ENCODE measurements at places on chromosomes 6 and 20.
A peak's percentile ranks its signal among the peaks of the same experiment; 100 is the strongest.

DNA sequence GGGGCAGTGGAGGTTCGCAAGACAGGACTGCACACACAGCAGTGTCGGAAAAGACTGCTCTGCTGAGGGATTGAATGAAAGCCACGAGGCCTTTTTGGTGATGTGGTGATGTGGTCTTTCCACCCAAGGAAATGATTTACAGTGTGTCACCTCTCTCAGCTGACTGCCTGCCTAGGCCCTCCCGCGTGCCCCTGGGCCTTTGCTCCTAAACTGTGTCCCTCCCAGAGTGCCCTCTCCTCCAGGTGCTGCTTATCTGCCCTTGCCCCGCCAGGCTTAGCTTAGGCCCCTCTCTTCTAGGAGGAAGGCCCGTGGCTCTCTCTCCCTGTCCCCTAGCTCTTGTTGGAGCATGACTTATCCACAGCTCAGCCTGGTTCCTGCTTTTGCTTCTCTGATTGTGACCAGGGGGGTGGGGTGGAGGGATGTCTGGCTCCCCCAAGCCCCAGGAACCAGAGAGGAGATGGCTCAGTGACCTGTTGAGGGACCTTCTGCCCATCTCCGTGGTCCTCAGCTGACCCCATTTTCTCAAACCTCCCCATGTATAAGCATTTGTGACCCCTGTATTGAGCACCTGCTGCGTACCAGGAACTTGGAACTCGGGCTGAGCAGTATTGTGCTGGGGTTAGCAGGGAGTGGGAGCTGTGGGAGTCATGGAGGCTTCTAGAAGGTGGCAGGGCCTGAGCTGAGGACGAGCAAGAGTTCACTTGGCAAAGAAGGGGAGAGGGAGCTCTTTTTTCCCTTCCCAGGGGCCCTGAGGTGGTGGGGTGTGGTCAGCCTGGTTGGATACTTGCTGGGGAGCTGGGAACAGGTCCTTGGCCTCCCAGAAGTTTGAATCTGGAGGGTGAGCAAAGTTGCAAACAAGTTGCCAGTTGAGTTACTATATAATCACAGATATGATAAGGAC, 2.2 kb downstream of the SRC start:
- DNase-seq: no peak
- no peak overlapping the region for H3K27ac ChIP-seq

GRCh38 chr6:33599413-33599938, 19.4 kb upstream of the BAK1 start:
- no peak for DNase-seq
- H3K27me3 ChIP-seq: peaks cover 19% of the 10 kb centered on the region
- no peaks in the 10 kb centered on the region for H3K36me3 ChIP-seq
- no peak overlapping the region for H3K4me3 ChIP-seq

GRCh38 chr6:111603040-111603439, 2.6 kb downstream of the TRAF3IP2 start:
- H3K27ac ChIP-seq: no peak overlapping the region
- no peak overlapping the region for H3K4me3 ChIP-seq
- H3K36me3 ChIP-seq: peaks cover 8% of the 10 kb centered on the region
- DNase-seq: no peak
- no peaks in the 10 kb centered on the region for H3K27me3 ChIP-seq

GRCh38 chr20:10671919-10672623, 1.7 kb downstream of the JAG1 start:
- H3K36me3 ChIP-seq: peaks cover 2% of the 10 kb centered on the region
- peak; percentile 28 for DNase-seq
- peaks cover 39% of the 10 kb centered on the region for H3K27me3 ChIP-seq
- peak overlapping the region; percentile 78 for H3K4me3 ChIP-seq

GRCh38 chr6:35557239-35557638, 44.5 kb upstream of the TULP1 start:
- H3K4me1 ChIP-seq: peaks cover 6% of the 10 kb centered on the region
- no peaks in the 10 kb centered on the region for H3K36me3 ChIP-seq
- no peak overlapping the region for H3K27ac ChIP-seq

- H3K27ac ChIP-seq: no peak overlapping the region
- no peak overlapping the region for H3K4me3 ChIP-seq
- no peaks in the 10 kb centered on the region for H3K27me3 ChIP-seq
- H3K36me3 ChIP-seq: no peaks in the 10 kb centered on the region
Observed at GRCh38 chr6:121780325-121781321, 345.2 kb downstream of the GJA1 start.

DNA sequence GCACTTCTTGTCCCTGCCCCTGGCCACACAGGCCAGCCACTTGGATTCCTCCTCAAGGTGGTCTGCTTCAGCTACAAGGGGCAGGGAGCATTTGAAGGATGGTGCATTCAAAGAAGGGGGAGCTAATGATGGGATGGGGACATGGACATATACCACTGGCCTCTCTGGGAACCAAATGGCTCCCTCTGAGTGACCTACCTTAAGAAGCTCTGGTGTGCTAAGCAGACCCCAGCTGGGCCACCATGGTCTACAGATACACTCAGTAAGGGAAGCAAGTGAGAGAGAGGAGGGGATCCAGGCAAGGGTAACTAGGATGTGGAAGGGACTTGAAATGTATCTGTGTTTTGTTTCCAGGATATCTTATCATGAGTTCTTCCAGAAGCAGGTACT, 62.4 kb downstream of the TTI1 start:
- no peak overlapping the region for H3K27ac ChIP-seq
- no peaks in the 10 kb centered on the region for H3K36me3 ChIP-seq
- H3K4me1 ChIP-seq: no peaks in the 10 kb centered on the region
- DNase-seq: no peak
- no peak overlapping the region for H3K4me3 ChIP-seq
- peaks cover 16% of the 10 kb centered on the region for H3K27me3 ChIP-seq

- no peak for DNase-seq
- H3K4me3 ChIP-seq: no peak overlapping the region
- no peak overlapping the region for H3K27ac ChIP-seq
- H3K4me1 ChIP-seq: peaks cover 6% of the 10 kb centered on the region
- no peaks in the 10 kb centered on the region for H3K36me3 ChIP-seq
- H3K27me3 ChIP-seq: no peaks in the 10 kb centered on the region
Observed at GRCh38 chr6:153588330-153588729, 450.7 kb upstream of the OPRM1 start.

DNA sequence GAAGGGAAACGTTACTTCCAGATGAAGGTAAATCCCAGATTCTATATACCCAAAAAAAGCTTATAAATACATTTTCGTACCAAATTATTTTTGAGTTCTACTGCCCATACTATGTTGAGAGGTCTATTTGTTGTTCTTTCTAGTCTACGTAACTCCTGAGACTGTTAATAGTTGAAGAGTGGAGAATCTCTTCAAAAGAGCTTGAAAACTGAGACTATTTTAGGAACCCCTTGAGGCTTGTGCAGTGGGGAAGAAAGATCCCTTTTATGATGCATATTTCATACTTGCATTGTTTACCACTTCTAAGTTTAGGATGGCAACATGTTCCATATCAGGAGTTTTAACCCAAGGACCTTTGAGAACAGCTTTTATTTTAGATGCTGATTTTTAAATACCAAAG, 245.0 kb downstream of the TMEM242 start:
- no peak overlapping the region for H3K27ac ChIP-seq
- peaks cover 21% of the 10 kb centered on the region for H3K4me1 ChIP-seq
- peaks cover 17% of the 10 kb centered on the region for H3K36me3 ChIP-seq
- DNase-seq: no peak
- no peaks in the 10 kb centered on the region for H3K27me3 ChIP-seq

DNA sequence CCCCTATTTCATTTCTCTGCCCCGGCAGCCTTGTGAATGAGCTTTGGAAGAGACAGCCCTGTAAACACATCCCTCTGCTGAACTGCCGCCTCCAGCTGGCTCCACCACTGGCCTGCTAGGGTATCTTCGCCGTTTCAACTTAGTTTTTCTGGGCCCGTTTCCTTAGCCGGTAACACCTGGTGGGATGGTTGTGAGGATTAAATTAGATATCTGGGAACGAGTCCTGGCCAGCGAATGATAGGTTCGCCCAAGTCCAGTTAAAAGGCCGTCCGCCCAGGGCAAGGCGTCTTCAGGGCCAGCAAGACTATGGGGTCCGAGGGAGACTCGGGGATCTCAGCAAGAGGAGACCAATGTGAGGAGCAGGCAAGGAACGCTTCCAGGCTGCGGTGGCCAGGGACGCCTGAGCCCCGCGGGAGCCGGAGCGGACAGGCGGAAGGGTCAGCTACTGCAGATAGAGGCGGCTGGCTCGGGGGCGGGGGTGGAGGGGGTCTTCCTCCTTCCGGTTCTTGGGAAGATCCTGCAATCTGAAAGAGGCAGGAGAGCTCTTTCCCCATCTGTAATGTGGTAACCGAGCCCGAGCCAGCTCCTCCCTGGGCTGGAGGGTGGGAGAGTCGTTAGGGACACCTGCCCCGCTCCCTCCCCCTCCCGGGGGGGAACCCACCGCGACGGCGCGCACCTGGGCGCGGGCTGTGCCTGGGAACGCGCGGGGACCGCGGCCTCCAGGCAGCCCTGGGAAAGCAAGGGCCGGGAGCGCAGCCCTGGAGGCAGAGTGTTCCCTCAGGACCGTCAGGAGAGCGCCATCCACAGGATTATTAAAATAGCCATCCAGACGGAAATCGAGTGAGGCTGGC, 4.5 kb upstream of the PTCRA start:
- DNase-seq: no peak
- H3K36me3 ChIP-seq: no peaks in the 10 kb centered on the region
- peaks cover 10% of the 10 kb centered on the region for H3K27me3 ChIP-seq

- peaks cover 21% of the 10 kb centered on the region for H3K27me3 ChIP-seq
- H3K36me3 ChIP-seq: no peaks in the 10 kb centered on the region
- H3K4me3 ChIP-seq: no peak overlapping the region
- peak; percentile 9 for DNase-seq
Observed at GRCh38 chr20:1478566-1478965, 11.9 kb upstream of the NSFL1C start.

DNA sequence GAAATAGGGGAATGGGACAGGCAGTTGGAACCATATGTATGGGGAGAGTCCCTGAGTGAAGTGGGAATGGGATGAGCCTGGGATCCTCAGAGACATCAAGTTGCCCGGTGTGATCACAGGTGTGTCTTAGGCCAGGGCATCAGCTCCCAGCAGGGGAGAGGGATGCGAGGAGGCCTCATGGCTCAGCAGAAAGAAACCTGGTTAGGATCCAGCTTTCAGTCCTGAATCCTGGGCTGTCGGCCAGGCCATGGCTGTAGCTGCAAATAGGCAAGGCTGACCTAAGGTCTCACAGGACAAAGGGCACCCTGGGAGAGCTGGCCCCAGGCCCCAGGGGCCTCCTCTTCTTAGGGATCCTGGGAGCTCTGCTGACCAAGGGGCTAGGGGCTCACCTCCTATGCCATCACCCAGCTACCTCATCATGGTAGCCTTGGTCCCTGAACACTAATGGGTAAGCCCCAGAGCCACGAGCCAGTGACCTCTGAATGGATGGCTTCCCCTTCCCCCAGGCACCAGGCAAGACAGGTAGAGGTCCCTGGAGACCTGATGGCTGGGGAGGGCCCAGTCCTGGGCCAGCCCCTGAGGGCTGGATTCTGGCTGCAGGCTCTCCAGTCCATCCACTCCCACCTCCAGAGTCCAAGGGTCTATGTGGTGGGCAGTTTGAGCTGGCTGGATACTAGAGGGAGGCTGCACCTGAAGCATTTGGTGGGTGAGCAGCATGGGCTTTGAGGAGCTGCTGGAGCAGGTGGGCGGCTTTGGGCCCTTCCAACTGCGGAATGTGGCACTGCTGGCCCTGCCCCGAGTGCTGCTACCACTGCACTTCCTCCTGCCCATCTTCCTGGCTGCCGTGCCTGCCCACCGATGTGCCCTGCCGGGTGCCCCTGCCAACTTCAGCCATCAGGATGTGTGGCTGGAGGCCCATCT, at the start of gene SLC22A7:
Gene SLC22A7 (plus strand): TSS at position 617 of the 921 bp plus-strand sequence. CDS start 99 bp downstream, at position 716.
- no peak within 1 kb of the TSS for H3K27ac ChIP-seq
- peaks cover 14% of the 10 kb centered on the region for H3K27me3 ChIP-seq
- no peak within 1 kb of the TSS for H3K4me3 ChIP-seq
- no peaks in the 10 kb centered on the region for H3K4me1 ChIP-seq

DNA sequence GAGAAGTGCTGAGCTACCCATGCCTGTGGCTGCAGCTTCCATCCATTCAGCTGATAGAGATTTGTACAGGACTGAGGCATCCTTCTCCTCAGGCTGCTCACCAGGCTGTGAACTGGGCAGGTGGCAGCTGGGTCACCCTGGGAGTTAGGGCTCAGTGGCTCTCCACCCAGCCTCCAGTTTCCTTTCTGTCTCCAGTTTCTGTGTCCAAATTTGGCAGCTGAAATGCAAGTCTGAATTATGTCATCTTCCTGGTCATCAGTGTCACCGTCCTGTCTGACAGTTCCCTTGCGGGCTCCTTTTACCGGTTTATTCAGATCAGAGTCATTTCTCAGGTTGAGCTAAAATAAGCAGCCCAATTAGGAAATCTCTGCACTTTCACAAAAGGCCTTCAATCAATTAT, 93.3 kb downstream of the EDN1 start:
- no peak overlapping the region for H3K4me3 ChIP-seq
- no peak overlapping the region for H3K27ac ChIP-seq
- no peak for DNase-seq
- peaks cover 2% of the 10 kb centered on the region for H3K27me3 ChIP-seq
- H3K4me1 ChIP-seq: no peaks in the 10 kb centered on the region

DNA sequence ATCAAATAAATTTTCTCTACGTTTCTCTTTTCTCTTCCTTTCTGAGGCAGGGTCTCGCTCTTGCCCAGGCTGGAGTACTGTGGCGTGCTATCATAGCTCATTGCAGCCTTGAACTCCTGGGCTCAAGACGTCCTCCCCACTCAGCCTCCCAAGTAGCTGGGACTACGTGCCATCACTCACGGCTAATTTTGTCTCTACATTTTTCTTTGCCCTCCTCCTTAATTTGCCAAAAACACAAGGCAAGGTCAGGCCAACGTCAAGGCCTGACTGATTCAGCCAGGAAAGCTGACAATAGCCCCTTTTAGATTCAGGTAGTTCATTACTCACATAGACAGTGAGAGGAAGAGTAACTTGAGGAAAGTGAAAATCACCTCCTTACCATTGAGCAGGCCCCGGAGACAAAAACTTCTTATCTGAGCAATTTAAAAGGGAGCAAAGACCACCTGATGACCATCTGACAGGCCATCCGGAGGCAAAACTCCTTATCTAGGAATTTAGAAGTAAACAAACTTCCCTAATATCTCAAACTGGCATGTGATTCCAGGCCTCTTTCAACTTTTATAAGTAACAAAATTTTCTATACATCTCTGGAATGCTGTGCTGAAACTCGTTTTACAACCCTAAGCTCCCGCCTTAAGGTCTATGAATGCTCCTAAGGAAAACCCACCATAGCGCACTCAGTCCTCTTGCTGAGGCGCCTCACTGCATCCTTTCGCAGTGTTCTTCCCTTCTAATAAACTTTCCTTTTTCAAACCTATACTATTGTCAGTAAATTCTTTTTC, 42.1 kb upstream of the SRPK1 start:
- H3K36me3 ChIP-seq: no peaks in the 10 kb centered on the region
- DNase-seq: no peak
- no peak overlapping the region for H3K27ac ChIP-seq
- no peak overlapping the region for H3K4me3 ChIP-seq
- no peaks in the 10 kb centered on the region for H3K4me1 ChIP-seq

All from activated CD8-positive, alpha-beta T cell treated with anti-CD3 and anti-CD28 coated beads, Interleukin-2, amount 10 ng/mL, durations not matched to agents 7 days and 5 days (primary cell).